ENCODE measurements at places on chromosomes 4 and X.

- DNase-seq, result no peak
Measured at GRCh38 chrX:19646282-19646681, 131.0 kb upstream of the MAP3K15 start.

DNA sequence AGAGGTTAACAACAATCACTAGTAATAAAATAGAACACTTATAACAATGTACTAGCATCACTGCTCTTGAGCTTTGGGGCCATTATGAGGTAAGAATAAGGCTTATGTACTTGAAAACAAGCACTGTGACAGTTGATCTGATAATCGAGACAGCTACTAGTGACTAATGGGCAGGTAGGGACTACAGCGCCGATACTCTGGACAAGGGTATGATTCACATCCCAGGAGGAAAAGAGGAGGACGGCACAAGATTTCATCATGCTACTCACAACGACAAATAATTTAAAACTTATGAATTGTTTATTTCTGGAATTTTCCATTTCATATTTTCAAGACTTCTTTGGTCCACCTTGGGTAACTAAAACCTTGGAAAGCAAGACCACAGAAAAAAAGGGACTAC is 62.3 kb downstream of the FAM184B start:
- DNase-seq, result no peak

DNA sequence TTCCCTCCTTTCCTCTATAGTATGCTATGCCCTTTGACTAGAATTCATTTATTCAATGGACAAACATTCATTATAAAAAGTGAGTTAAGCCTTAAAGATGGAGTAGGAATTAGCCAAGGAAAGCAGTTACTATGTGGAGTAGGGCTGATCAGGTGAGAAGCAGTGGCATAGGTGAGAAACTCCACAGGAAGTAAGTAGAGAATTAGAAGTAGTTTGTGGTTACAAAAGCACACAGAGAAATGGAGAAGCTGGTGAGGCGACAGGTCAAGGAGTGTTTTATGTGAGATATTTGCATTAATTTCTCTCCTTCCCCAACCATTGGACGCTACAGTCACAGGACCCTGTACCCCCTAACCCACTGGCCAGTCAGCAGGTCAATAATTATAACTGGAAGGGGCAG is 30.6 kb downstream of the SETD7 start:
- DNase-seq, result no peak

DNA sequence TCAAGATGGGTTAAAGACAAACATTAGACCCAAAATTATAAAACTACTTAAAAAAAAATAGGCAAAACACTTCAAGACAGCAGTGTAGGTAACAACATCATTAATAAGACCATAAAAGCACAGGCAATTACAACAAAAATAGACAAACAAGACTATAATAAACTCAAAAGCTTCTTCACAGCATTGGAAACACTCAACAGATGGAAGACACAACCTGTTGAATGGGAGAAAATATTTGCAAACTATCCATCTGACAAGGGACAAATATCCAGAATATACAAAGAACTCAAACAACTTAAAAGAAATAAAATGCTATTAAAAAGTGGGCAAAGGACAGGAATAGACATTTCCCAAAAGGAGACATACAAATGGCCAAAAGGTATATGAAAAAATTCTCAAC is 170.7 kb downstream of the HHIP start:
- DNase-seq, result no peak

DNA sequence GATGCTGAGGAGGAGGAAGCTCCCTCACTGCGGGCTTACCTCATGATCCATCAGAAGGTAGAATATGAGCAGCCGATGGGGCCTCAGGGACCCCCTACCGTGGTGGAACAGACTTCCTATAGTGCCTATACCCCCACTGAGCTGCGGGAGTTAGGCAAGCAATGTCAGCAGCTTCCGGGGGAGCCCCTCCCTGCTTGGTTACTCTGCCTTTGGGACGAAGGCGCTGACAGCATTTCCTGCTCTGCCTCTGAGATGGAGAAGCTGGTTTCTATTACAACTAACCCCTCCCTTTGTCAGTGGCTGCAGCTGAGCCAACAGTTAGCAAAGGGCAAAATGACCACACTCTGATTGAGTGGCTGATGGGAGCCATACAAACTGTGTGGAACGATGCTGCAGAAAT is 430.7 kb downstream of the IDS start:
- no peak for DNase-seq

DNA sequence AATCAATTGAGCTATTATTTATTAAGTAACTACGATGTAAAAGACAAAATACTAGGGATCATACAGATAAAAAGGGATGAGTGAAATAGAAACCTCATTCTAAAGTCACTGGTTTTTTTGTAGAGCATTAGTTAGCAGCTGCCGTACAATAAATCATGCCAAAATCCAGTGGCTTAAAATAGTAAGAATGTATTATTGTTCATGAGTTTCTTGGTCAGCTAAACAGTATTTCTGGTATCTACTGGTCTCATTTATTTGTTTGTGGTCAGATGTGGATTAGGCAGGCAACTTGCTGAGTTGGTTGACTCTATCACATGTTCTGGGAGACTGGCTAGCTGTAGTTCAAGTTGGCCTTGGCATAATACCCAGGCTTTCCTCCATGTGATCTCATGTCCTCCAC is 667.3 kb downstream of the GALNTL6 start:
- DNase-seq, result no peak

- no peak for DNase-seq
Measured at GRCh38 chrX:12021698-12022097, 116.6 kb upstream of the FRMPD4 start.

DNA sequence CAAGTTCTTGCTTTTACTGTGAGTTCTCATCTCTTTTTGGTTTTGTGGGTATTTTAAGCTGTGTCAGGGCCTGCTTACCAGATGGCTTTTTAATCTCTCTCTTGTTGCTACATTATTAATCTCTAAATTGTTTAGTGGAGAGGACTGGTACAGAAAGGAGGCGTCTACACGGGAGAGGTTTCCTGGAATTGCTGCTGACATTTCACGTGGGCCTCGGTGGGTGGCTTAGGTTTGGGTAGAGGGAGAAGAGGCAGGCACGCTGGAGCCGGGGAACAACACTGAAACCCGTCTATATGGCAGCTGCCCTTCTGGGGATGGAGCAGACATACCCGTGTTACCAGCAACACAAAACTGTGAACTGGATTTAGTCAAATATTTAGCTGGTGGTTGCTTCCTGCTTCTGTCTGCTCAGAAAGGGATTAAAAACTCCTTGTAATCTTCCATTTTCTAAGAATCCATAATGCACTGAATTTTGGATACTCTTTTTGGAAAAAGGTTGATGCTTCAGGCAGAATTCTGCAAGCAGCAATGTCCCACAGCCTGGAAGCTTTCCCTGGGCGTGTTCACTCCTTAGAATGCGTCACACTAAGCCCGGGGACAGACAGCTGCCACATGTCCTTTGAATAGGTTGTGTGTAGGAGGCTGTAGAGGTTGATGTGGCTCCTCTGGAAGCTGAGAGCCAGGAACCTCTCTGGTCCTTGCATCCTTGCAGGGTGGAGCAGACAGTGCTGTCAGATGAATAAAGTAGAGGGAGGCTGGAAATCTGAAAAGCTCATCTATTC is 199.8 kb upstream of the GATB start:
- DNase-seq, result no peak

- no peak for DNase-seq
Measured at GRCh38 chr4:98887145-98887544, 41.8 kb downstream of the EIF4E start.

DNA sequence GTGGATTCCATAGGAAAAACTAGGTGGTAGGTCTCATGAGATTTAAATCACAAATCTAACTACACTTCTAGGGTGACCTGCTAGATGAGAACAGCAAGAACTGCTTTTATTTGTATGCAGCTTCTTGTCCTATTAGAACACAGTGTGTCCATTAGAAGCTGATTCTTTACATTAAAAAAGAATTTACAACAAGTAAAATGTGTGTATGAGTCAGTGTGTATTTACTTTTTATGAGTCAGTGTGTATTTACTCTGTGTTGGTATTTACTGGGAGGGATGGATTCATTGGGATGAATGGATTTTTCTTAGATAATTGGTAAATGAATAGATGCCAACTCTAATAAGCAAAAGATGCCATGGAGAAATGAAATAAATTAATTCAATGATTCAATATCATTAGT is 40.6 kb upstream of the XPNPEP2 start:
- no peak for DNase-seq

GRCh38 chrX:86028681-86029080 is 18.7 kb downstream of the CHM start:
- no peak for DNase-seq

GRCh38 chrX:131199091-131199490 is 90.0 kb downstream of the IGSF1 start:
- DNase-seq, result no peak

DNA sequence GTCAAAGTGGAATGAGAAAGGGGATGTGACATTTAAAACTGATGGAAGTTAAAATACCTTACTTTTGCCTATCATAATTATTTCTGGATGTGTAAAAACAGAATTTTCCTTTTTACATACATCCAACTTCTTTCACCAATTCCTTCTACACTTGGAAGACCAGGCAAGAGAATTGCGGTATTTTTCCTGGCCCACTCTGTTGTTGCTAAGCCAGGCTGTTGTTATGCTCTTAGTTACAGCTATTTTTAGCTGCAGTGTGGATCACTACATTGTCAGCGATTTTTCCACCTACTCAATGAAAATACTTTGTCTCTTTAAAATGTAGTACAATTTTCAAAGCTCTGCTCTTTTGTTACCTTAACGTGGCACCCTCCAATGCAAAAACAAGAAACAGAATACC is 43.4 kb downstream of the NKX6-1 start:
- DNase-seq, result no peak

GRCh38 chr4:48079972-48080391 is 54.1 kb downstream of the TXK start:
- DNase-seq, result no peak

All from DMS 273 treated with DMSO at 0.1 percent for 48 hours (cell line).